ENCODE measurements at places on chromosomes 7 and 10.
A peak's percentile ranks its signal among the peaks of the same experiment; 100 is the strongest.

DNA sequence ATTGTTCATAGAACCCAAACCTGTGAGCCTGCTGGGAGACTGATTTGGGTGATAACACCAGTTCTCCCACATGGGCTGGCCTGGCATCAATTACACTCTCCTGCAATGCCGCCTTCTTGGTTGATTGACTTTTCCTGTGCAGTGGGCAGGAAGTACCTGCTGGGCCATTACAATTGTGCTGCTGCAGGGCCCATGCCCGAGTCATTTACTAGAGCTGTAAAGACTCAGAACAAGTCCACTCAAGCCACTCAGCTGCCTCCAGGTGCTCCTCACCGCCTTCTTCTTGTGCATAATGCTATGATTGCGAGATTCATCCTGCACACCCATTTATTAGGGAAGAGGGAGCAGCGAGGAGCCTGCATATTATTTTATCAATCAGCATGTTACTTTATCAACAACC, 264.0 kb downstream of the TCERG1L start:
- DNase-seq, result no peak

DNA sequence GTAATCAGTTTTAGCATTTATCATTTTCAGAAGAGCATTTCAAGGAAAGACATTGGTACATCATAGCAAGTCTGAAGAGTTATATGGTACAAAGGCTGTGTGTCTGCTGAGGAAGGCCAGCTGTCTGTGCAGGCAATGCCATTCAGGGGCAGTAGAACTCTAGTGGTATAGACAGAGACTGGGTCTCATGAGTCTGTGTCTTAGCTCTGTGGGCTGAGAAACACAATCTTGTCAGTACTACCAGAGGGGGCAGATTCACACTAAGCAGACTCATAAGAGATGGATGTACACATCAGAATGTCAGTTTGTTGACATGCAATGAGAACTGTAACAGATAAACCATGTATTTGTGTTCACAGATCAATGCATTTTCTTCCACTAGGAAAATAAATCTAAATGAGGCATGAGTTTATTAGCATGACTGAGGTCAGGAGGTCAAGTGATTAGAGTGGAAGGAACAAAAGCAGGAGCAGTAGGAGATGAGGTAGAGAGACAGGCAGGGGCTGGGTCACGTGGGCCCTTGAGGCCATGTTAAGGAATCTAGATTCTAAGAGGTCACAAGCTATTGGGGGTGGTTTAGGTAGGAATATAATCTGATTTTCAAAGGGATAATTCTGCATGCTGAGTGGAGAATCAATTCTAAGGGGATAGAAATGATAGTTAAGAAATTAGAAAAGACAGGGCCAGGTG, 7.5 kb upstream of the GGCT start:
- DNase-seq, result no peak

GRCh38 chr7:151045967-151046366, 2.4 kb upstream of the ASIC3 start:
- no peak for DNase-seq

GRCh38 chr10:125144693-125145623, 15.4 kb downstream of the CTBP2 start:
- peak; percentile 53 for DNase-seq

DNA sequence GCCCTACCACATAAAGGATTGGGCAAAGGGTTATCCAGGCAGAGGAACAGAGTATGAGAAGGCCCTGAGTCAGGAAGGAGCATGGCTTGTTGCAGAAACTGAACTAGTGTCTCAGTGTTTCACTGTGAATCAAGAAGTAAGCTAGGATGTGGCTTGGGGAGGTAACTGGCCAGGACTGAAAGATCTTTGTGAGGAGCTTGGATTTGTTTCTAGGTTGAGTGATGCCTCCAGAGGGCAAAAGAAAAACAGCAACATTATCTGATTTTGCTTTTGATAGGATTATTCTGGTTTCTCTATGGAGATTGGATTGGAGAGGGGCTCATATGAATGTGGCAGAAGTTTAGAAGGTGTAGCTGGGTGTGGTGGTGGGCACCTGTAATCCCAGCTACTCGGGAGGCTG, 137.9 kb upstream of the HDAC9 start:
- no peak for DNase-seq

- DNase-seq, result no peak
These were observed 7.2 kb downstream of the INSYN2A start for GRCh38 chr10:127189226-127189625.

DNA sequence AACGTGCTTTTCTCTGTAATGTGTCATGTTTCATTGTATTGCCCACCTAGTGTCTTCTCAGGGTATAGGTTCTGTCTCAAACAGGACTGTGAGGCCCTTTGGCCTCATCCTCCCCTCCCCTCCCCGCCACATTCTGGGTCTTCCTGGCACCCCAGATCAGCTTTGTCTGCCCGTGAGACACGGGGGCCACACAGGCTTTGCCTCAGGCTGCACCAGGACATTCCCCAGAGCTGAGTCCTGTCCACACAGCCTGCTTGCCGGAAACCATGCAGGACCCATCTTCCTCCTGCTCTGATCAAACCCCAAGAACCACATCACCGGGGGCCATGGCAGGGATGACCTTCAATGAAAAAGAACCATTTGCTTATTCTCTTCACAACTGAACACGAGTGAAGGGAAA, 18.6 kb downstream of the MAT1A start:
- no peak for DNase-seq

DNA sequence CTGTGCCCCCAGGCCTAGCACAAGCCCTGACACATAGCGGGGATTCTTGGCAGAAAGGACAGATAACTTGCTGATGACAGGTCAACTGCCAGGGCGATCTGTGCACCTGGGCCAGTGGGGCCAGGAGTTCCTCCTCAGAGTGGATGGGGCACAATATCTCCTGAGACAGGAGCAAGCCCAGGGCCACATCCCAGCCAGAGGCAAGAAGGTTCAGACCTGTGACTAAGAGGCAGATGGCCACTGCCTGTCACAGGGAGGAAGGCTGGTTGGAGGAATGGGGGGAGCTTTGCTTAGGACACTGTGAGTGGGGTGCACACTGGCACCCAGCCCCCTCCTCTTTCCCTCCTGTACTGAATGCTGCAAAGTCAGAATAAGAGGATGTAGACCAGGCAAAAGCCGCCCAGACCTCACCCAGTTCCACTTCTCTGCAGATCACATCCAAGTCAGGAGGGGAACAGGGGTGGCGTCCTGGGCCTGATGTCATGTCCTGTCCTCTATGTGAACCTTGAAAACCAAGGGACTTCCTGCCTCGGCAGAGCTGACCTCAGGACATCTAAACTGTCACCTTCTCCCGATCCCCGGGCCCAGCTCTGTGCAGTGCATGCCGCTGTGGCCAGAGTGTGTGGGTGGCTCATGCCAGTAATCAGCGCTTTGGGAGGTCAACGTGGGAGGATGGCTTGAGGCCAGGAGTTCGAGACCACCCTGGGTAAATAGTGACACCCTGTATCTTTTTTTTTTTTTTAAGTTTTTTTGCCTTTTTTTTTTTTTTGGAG, 1.3 kb downstream of the GUSB start:
- no peak for DNase-seq

DNA sequence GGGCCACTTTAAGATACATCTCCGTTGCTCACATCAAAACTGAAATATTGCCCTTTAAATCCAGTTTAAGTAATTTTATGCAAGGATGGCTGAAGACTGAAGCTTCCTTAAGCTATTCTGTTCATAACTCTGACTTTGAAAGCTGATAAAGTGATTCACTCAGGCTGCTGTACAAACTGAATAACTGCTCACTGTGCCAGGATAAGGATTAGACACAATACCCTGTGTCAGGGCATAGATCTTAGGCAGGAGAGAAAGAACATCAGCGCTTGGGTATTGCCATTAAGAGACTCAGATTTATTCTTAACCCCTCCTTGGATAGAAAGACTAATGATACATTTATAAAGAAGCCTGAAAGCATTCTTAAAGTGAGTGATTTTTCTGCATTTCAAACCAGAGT, 614.5 kb upstream of the ZWINT start:
- no peak for DNase-seq

DNA sequence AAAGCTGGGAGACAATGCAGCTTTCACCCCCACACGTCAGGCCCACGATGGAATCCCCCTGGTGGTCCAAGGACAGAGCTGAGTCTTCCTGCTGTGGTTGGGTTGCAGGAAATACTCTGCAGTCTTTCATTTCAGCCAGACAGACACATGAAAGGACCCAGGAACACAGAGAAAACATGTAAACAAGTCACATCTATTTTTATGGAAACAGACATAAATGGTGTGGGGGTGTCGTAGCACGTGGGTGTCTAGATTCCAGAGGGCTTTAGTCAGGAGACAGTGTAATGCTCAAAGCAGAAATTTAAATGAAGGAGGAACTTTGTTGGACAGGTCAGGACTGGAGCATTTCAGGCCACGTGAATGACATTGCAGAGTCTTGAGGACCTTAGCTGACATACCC, 444.6 kb downstream of the SUGCT start:
- no peak for DNase-seq

DNA sequence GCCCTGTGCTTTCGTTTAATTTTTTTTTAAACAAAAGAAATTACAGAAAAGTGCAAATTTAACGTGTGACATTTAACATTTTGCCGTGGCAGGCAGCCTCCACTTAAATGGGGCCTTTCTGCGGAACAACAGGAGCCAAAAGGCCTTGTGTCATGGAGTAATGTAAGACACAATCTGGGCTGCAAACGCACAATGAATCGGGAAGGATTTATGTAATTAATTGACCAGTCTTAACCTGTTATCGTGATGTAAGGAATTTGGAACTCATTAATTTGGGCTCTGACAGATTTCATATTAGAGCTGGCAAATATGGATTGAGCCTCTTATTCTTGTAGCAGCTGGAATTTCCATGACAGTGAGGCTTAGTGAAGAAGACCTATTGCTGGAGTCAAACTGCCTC, 86.4 kb downstream of the SNX10 start:
- DNase-seq, result no peak

DNA sequence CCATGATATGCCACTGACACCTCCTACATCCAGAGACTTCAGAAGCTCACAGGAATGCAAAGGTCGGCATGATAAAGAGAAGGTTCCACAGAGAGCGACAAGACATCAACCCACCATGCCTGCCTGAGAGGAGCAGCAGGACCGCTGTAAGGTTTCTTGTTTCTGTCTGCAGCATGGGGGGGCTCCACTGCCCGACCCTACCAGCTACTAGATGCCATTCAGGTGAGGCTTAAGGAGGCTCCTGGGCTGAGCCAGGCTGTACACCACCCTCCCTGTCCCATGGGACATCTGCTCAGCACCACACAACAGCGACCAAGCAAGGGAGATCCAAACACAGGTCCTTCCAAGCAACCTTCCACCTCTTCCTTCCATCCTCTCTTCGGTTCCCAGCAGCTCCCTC, 234.6 kb downstream of the TNS3 start:
- DNase-seq, result no peak

DNA sequence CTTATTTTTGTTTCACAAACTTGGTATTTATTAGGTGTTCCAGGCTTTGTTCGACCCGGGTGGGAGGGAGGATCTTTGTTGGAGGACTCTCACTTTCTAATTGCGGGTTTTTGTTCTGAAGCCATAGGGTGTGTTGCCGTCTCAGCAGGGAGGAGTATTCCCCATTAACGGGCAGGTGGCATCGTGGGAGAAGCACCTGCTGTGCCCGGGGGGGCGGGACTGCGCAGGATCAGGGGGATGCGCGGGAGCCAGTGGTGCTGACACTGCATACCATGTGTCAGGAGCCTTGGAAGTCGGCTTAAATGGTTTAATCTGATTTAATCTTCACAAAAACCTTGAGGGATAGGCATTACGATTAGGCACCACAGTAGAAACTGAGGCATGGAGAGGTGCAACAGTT, 113.0 kb downstream of the MGMT start:
- no peak for DNase-seq

GRCh38 chr7:46432708-46433107, 511.6 kb upstream of the IGFBP3 start:
- DNase-seq, result no peak

GRCh38 chr7:131223151-131223550, 104.5 kb upstream of the MKLN1 start:
- no peak for DNase-seq

GRCh38 chr10:96418582-96418981, 59.8 kb upstream of the OPALIN start:
- no peak for DNase-seq

- no peak for DNase-seq
These were observed 24.6 kb upstream of the SGMS1 start for GRCh38 chr10:50648089-50648934.

DNA sequence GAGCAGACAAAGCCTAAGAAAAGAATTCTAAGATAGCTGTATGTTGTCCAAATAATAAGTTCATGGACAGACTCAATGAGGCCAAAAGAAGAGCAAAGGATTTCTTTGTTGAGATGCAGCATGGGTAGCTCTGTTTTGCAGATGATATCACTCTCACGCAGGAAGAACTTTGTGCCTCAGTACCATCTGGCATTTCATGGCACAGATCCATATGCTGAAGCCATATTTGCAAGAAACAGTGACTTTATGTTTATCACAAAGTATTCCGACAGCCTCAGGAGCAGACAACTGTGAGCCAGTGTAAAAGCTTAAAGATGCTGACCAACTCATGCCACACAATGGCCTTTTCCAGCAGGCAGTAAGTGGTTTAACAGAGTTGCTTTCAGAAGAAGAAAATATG, 45.5 kb upstream of the RNF148 start:
- DNase-seq, result no peak

GRCh38 chr10:59346321-59346720, 16.0 kb downstream of the FAM13C start:
- DNase-seq, result no peak

DNA sequence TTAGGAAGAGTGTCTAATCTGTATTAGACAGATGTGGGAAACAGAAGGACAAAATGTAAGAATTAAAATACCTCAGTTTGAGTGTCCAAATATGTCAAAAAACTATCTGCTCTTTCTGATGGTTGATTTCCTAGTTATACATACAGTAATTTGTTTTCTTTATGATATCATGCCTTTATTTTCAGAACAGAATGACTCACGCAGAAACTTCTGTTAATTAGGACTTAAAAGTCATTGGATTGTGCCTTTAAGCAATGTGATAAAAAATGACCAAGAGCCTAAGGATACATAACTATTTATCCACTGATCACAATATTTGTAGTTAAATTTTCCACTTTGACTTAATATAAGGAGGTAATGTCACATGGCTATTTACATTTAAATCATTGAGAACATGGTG, 206.7 kb upstream of the PTPRZ1 start:
- DNase-seq, result no peak

DNA sequence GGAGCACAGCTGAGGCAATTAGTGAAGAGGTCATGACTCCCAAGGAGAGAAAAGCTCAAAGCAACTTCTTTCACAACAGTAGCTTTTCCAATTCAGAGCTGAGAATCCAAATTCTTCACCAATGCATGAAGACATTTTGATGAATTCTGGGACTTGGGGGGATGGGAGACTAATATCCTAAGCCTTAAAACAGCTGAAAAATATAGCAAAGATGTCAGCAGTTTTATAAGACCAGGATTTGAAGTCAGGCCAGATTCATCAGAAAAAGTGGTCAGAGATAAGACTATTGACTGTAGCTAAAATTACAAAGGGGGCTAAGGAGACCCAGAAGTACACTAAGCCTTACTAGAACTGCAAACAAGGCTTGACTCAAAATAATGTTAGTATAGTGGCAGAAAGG, 51.6 kb downstream of the GPR141 start:
- DNase-seq, result no peak

GRCh38 chr7:135111379-135111778, 36.5 kb upstream of the TMEM140 start:
- no peak for DNase-seq

All from endothelial cell (in vitro differentiated cells).